ENCODE measurements at places on chromosomes 5 and 9.

DNA sequence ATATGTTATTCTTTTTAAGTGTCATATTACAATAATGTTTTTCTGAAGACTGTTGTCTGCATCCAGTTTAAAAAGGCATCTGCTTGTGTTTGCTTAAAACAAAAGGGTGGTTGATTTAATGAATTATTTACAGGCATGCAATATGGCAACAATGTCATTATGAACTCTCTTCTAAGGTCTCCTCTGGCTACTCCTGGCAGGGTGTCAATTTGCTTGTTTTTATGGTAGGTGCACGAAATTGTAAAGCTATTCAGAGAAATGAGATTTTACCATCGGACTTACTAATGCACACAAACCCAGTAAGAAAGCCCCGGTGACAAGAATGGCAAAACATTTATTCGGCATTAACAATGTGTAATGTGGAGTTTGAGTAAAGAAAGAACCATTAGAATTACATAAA, 539.8 kb upstream of the ZNF608 start:
- DNase-seq, result no peak

DNA sequence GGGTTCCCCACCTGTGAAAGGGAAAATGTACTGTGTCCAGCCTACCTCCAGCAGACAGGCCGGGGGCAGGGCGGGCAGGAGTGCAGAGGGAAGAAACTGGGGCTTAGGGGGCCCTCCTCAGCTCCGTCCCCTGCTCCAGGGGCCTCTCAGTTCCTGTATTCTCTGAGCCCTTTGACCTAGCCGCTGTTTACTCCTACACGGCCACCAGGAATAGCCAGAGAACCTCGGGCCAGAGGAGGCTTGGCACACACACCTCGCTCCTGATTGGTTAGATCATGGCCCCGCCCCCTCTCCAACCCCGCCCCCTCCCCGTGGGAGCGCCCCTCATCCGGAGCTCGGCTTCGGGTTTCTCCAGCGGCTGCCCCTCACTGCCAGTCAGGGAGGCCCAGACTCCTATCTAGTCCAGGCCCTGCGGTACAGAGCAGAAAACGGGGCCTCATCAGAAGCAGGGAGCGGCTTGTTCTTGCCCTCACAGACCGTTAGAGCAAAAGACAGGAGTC, 2.2 kb downstream of the ST6GALNAC6 start:
- DNase-seq, result peak; percentile 61

DNA sequence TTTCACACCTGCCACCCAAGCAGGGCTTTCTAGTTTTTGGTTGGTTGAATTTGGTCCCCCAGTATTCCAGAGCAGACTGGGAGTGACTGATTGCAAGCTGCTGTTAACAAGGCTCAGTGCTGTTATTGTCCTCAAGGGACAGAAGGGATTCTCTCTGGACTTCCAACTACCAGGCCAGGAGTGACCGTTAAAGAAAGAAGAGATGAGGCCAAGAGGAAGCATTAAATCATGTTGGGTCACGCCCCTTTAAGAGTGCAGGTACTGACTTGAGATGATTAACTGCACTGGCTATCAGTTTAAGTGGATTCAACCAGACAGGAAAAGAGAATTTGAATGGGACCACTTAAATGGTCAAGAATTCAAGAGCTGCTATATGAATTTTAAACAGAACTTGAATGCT, 220.8 kb upstream of the PCSK5 start:
- no peak for DNase-seq

DNA sequence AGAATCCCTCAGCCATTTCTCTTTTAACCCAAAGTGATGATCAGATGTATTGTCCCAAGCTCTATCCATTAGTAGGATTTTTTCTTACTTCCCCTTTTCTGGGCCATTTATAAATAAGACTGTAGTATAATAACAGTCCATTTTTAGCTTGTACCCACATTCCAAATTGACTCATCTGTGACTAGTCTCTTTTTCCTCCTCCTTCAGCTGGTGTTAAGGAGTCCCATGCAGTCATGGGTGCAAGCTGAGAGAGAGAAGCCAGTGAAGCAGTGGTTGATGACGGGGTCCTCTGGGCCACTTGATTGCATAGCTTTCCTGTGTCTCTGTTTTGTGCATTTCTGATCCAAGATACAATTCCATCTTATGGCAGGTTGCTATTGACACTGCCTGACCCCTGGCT, 476.0 kb upstream of the CD180 start:
- no peak for DNase-seq

GRCh38 chr5:71891856-71892255, 172.8 kb downstream of the CARTPT start:
- no peak for DNase-seq

DNA sequence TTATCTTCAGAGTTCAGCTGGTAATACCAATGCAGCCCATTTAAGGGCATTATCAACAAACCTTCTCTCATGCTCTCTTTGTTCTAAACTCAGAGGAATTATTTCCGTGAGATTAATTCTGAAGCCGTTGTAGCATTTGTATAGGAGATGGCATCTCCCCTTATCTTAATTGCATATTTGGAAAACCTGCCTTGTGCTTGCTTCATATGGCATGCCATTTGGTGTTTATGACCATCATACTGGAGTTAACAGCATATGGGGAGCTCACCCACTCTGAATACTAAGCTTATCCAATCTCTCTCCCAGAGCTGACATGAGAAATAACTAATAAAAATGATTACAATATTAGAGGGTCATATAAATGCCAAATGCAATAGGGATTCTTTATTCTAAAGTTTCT, 243.2 kb downstream of the BRINP1 start:
- DNase-seq, result no peak

DNA sequence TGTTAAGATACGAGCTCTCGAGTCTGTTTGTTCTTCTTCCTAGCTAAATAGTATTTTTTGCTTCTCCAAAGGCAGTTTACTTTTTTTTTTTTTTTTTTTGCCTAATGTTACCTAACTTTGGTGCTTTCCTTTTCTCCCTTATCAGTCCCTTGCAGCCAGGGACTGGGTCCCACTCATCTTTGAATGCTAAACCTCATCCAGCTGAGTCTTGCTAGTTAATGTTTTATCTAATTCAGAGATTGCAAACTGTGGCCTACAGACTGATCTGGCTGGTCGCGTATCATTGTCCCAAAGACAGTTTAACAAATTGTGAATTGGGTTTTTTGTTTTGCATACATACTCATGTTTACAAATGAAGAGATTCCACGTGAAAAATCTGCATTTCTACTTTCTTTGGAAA, 95.7 kb upstream of the EFNA5 start:
- no peak for DNase-seq

- DNase-seq, result no peak
Observed at GRCh38 chr5:136060963-136061362, 32.2 kb downstream of the TGFBI start.

GRCh38 chr5:178531786-178532185, 58.4 kb downstream of the COL23A1 start:
- DNase-seq, result no peak

GRCh38 chr9:36137392-36138004, 965 bp downstream of the GLIPR2 start:
- DNase-seq, result no peak

- no peak for DNase-seq
Observed at GRCh38 chr5:93343570-93343969, 237.4 kb downstream of the NR2F1-AS1 start.

- DNase-seq, result no peak
Observed at GRCh38 chr5:68332080-68332451, 116.5 kb downstream of the PIK3R1 start.

GRCh38 chr5:30804739-30805505, 388.6 kb upstream of the CDH6 start:
- no peak for DNase-seq

DNA sequence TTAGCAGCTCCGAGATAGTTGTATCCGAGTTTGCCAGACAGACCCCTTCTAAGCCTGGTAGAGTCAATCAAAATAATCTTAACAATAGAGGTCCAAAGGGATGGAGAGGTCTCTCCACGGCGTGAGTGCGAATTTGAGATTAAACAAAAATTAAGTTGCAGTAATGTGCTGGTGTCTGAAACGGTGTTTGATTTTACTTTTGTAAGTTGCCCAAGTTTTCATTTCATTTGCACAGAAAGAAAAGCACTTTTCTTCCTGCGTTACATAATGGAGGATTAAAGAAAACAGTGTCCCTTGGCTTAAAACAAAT, 1.2 kb downstream of the IRX1 start:
- no peak for DNase-seq

DNA sequence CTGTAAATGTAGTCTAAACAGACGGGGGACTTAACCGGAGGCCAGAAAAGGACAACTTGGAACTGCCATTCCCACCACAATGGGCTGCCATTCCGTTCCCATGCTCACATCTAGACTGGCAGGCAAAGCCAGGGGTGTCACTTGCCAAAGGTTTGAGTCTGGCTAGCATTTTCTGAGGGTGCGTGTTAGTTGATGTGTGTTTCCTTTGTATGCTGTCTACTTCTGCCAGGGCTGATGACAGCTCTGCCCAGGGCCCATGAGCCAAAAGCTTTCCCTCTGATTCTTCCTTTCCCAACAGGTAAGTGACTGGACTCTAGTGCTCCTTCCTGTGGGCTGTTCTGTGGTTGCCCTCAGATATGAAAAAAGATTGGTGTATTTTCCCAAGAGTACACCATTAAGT, 68.0 kb downstream of the ZNF608 start:
- DNase-seq, result no peak

DNA sequence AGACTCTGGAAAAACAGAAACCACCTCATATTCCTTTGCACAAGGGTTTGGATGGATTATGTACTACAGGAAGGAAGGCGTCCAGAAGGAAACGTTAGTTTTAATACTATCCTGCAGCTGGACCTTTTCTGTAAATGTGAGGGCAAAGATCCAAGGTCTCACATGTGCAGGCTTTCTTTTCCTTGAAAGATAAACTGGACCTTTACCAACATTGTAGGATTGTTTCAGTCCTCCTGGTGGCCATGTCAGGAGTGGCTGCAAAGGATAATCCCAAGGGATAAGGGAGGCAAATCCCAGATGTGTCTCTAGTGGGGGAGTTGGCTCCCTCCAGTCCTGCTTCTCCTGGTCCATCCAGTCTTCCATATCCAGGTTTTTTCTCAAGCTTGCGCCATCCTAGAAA, 397.5 kb downstream of the HTR1A start:
- no peak for DNase-seq

DNA sequence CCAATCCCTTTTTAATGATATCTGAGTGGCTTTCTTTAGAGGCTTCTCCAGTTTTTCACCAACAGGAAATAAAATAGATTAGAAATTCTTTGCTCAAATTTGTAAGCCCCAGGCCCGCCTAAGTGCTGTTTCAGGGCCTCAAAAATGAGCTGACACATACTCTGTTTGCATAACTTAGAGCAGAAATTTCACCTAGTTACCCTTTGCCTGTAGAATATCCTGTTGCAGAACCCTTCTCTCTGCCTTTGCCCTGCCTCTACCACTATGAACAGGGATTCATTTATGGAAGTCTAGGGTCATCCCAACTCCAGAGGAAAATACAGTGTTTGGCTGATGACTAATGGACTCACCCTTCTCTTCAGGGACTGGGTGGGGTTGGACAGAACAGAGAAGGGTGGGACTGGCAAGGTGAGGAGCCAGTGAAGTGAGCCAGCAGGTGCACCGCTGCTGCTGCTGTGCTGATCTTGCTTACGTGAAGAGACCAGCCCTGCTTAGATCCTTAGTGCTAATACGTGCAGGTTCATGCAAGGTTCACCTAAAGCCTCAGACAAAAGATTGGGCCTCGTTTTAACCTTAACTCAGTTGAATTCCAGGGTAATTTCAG, 22.8 kb downstream of the OSTF1 start:
- DNase-seq, result no peak

DNA sequence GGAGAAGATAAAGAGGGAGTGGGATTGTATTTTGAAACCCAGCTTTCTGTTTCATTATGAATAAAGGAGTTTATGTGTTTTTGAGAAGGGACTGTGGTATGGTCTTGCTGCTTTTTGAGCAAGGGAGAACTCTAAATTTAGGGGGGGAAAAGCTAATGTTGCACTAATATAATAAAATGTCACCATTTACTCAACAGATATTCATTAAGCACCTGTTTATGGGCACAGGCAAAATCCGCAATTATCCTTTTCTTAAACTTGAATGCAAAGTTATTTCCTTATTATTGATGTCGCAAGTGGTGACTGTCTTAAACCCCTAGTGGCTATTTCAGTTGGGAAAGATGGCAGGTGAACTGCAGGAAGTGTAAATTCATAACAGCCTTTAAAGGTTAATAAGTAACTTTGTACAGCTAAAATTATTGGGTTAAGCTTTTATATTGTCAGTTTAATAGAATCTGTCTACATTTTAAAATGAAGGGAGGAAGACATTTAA, 1.5 kb downstream of the CDC42SE2 start:
- no peak for DNase-seq

DNA sequence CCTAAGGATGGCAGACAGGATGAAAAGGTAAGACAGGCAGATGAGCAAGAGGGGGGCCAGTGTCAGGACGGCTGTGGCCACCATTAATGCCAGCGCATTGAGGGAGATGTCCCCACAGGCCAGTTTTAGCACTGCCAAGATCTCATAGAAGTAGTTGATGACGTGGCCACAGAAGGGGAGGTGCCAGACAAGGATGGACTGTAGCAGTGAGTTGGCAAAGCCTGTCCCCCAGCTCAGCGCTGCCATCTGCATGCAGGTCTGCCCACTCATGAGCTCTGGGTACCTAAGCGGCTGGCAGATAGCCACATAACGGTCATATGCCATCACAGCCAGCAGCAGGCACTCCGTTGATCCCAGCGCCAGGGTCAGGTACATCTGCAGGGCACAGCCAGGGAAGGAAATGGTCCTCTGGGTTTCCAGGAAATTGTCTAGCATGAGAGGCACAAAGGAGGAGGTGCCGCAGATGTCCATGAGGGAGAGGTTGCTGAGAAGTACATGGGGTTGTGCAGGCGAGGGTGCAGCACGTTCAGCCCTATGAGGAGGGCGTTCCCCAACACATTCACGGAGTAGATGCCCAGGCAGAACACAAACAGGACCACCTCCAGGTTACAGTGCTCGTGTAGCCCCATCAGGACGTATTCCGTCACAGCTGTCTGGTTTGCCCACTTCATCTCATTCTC, 10.8 kb downstream of the OR13J1 start:
- no peak for DNase-seq

DNA sequence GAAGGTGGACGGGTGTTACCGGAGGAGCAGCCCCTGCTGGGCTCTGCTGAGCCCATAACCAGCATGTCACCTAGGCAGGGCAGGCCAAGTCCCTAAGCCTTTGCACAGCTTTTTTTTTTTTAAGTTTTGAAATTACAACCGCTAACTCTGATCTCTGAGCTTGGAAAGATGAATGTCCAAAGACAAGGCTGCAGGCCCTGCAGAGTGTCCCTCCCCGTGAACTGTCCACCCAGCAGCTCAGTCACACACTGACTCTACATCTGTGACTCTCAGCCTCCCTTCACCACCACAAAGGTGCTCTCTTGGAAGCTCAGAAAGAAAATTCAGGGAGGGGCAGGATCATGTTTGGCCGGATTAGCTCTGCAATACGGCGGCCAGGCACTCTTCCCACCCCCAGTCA, 119.0 kb upstream of the PPP1R26 start:
- DNase-seq, result no peak

DNA sequence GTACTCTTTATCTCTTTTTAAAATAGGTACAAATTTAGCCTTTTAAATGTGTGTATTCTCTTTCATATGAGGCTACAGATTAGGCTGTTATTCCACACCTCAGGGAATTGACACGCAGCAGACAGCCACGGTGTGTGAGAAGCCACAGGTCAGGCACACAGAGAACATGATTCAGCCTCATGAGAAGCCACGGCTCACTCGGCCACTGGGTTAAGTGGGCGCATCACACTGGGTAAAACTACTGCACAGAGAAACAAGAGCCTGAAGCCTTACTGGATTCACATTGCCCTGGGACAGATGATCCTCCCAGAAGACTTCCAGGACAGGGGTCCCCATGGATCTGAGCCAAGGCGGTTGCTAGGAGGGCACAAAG, 28.2 kb downstream of the LPCAT1 start:
- no peak for DNase-seq

- DNase-seq, result no peak
Observed at GRCh38 chr9:91898451-91899218, 51.4 kb downstream of the ROR2 start.
